ENCODE measurements at places on chromosomes 6 and 20.

DNA sequence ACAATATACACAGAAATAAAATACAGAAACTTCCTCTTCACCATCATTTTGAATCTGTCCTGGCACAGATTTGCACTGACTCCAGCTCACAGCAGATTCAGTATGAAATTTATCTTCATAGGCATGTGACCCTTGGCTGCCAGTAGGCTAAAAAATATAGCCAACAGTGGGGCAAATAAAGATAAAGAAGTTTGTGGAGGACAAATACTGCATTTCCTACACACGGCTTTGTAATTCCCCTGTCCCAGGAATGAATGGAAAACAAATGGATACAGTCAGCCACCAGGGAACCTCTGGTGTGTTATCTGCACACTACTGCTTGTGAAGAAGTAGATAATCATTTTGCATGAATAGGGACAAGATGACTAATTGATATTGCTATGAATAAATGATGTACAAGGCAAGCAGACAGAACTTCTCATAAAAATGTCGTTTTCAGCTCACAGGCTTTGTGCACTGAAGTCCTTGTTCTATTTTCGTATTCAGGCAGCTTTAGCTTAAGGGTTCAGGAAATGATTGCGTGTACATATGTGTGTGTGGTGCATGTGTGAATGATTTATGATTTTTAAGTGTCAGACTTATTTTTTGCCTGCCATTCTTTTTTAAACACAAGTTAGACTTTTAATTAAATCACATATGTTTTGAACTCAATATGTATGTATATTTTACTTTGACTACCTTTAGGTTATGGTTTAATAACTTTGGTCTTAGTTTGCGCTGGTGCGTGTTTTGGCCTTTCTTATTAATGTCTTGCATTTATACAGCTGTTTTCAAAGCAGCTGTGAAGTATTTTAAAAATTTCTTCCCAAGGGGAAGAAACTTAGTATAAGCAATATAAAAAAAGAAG, 543.8 kb upstream of the JAG1 start:
- DNase-seq: no peak

DNA sequence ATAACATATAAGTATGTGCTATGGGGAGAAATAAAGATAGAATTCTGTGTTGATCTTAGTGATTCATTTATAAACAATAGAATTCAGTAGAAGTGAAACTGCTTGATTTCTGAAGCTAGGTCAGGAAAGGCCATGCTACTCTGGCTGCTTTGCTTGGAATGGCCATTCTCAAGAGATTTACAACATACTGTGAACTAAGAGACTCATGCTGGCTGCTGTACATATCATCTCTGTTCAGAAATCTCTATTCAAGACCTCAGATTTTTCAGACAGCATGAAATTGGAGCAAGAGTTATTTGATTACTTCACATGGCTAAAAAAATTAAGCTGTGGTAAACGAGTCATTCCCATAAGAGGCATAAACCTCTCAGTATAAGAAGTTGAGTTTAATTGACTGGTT, 662.6 kb downstream of the BCKDHB start:
- DNase-seq: no peak

DNA sequence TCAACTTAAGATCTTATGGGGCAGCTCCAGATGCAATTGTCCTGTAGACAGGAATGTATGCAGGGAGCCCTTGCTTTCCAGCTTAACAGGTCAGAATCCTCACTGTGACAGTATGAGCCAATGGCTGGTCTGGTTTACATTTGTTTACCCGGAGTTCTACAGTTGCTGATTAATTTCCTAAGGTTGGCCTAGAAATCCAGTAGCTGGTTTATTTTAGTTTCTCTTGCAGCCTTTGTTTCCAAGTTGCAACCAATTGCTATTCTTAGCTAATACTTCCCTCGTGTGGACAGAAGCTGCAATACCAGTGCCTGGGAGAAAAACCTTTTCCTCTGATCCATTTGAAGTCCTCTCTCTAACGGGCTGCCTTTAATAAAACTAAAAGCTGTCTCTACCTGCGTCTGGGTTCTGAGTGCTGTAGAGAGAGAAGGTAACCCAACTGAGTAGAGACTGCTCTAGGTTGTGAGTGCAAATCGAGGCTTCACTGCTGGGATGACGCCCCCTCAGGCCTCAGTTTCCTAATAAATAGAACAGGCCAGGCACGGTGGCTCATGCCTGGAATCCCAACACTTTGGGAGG, 45.9 kb downstream of the ZNF217 start:
- peak; percentile 71 for DNase-seq

DNA sequence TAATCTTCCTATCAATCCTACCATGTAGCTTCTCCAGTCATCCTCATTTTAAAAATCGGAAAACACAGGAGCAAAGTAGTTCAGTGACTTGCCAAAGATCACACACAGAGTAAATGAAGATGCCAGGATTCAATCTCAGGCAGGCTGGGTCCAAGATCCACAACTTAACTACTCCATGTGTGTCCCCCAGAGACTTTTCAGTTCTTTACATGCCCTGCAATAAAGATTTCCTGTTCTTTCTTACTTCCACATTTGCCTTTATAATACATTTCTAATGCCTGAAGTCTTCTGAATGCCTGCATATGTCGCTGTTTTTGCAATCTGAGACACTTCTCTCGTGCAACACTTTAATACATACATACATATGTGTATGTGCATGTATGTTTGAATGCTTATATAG, 121.7 kb upstream of the MARCKS start:
- DNase-seq: no peak

DNA sequence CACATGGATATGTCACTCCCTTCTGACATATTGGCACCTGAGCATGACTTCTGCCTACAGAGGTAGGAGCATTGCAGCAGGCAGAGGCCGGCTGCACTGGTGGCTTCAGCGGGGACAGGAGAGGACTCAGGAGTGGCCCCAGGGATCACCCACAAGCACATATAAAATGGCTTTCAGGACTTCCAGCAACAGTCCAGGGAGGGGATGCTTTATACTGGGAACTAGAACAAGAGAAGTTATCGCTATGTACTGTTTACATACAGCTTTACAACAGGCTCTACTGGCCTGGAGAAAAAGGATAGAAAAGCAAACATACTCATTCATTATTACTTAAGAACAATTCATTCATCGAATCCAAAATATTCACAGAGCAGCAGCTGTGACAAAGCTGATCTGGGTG, 337.8 kb downstream of the THBS2 start:
- DNase-seq: no peak

DNA sequence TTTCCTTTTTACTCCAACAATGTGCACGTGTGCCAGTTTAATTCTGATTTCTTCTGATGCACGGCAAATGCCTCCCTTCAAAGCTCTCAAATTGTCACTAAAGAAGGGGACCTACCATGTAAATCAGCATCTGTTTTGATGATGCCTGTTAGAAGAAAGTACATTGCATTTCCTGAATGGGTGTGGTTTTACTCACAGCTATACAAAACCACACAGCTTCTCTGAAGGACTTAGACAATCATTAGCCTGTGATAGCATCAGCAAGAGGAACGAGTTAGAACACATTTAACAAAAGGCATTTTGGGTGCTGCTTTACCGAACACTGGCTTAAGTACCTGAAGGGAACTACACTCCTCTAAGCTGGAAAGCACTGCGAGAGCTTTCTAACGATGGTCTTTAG, 109.4 kb downstream of the ATXN1 start:
- no peak for DNase-seq

DNA sequence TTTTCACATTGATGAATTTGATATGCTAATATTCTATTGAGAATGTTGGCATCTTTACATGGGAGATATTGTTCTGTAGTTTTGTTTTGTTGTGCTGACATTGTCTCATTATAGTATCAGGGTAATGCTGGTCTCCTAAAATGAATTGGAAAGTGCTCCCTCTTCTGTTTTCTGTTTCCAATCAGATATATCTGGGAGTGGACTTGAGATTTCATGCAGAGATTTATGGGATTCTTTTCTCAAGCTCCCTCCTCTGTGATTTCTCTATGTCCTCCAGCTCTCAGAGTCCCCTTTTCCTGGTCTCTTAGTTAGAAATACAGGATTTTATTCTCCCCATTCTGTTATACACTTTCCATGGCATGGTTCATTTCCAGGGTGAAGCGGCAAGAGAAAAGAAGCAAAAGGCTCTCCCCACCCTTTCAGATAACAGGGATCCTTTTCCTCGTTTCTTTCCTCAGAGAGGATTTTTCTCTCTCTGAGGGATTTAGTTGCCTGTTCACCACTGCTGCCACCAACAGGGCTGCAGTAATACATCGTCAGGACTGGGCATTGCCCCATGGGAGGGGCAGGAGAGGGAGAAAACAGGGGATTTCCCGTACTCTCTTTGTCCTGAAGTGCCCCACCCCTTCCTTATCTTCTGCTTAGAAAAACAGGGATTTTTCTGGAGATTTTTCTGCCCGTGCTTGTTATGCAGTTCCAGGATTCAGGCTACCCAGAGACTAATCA, 59.3 kb upstream of the STMND1 start:
- no peak for DNase-seq

GRCh38 chr20:23180451-23180921, 94.4 kb upstream of the CD93 start:
- no peak for DNase-seq

DNA sequence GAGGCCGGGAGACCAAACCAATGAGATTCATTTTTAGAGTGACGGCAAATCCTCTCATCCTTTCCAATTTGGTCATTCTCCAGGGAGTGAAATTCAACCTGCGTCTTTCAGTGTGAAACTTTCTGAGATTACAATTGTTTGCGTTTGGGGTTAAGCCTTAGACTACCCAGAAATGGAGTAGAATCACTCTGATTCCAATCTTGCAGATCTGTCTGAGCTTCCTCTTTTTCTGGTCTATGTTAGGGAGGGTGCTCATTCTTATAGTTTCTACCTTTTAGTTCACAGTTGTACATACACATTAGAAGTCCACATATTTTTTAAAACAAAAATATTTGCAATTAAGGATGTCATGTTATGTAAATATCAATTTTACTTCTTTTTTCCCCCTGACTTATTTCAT, 183.0 kb upstream of the PHACTR1 start:
- no peak for DNase-seq

- no peak for DNase-seq
Observed at GRCh38 chr6:158629367-158630221, 14.9 kb downstream of the DYNLT1 start.

GRCh38 chr6:130849594-130849993, 22.4 kb downstream of the SMLR1 start:
- no peak for DNase-seq

- DNase-seq: no peak
Observed at GRCh38 chr20:59598625-59599310, 5.6 kb upstream of the PHACTR3 start.

DNA sequence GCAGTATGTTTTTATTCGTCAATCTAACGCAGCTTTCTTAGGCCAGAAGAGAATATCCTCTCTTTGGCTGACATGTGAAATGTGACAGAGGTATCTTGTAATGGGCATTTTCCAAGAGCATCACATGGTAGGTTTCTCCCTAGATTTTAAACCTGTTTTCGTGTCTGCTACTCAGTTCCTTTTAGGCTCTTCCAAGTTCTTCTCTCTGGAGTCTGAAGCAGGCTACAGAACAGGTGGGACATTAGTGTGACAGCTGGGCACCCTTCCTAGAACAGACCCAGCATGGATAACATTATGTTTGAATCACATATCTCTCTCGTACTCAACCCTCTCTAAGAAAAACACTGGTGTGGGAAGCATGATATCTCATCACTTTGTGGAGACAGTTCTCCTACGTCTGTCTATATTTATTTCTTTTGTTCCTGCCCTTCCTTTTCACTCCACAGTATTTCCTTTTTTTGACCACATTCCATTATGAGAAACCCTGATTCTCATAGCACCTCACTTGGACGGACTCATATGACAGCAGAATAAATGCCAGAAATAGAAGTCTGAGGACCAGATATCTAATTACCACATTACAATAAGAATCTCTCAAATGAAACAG, 263.4 kb downstream of the NKAIN2 start:
- DNase-seq: no peak

DNA sequence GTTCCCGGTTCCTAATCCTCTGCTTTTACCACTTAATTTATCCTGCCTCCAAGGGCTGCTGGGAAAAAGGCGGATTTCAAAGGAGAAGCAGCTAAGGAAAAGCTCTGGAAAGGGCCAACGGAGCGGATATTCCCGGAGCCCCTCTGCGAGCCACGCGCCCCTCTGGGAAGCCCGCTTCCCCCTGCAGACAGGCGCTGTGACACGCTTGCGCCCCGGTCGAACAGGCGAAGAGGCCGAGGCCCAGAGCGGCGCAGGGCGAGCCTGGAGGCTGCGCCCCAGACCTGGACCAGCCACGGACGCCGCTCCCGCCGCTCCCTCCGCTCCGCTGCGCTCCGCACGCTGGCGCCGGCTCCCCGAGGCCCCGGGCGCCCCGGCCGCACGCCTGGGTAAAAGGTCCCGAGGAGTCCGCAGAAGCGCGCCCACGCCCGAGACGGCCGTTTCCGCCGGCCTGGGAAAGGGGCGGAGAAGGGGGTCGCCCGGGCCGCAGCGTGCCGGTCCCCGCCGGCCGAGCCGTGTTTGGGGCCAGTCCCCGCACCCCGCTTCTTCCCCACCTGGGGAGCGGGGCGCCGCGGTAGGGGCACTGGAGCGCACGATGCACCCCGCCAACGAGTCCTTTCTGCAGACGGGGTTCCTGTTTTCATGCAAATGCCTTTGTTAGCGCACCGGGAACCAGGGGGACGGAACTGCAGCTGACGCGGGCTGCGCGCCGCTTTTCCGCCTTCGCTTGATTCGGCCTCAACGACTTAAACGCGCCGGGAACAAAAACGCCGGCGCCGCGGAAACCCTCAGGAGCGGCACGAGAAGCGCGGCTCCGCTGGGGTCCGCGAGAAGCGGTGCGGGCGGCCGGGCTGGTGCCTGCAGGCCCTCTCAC, 91.9 kb upstream of the SIRPA start:
- no peak for DNase-seq

GRCh38 chr6:157560691-157561413, 179.9 kb downstream of the ZDHHC14 start:
- DNase-seq: no peak

DNA sequence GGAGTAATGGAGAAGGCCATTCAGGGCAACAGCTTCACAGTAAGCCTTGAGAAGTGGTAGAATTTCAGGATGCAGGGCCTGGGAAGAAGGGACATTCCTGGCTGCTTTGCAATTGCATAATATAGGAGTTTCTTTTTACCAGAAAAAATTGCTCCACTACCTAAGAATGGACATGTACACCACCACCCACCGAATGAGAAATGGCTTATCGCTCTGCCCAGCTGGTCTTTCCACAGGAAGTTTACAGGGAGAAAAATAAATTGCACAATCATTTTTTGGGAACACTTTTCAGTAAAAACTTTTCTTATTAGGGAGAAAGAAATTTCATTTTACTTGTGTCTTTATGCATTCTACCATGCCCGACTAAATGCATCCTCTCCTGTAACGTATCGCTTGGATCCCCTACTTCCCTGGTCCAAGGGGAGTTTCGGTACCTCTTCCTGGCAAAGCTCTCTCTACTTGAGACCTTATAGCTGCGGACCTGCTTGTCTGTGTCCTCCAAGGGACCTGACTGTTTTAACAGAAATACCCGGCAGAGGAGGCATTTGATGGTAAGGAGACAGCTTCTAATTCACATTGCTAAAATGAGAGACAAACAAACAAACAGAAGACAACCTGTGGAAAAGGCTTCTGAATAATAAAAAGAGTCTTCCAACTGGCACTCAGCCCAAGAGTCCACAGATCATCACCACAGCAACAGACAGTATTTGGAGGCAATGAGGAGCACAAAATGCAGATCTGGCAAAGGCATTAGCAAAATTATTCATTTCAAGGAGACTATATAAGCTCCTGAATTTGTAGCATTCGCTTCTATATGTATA, 54.2 kb downstream of the MAP3K5 start:
- no peak for DNase-seq

GRCh38 chr6:54747955-54748354, 98.6 kb upstream of the FAM83B start:
- no peak for DNase-seq

Measured in spinal cord (tissue), 10 donors.